ENCODE measurements at places on chromosomes 7 and 10.

DNA sequence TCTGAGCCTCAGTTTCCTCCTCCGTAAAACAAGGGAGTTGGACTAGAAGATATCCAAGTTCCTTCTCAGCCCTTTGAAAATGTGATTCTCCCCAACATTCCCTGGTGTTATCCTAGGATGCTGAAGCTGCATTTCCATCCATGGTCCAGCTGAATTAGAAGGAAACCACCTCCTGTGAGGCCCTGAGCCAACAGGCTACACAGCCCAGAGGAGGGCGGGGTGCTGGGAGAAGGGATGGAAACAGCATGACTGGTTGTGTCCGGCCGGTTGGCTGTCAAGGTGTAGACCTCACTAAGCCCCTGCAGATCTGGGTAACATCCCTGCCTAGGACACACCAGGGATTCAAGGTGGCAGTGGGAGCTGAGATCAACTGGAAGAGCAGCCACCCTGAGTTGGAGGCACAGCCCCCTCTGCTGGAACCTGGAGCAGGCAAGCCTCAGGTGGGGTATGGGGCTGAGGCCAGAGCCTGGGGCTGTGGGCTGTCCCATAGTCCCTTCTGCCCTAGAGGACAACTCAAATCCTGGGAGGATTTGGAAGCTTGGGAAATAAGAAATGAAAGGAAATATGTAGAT lies 72.0 kb downstream of the PAX2 start:
- no peak for DNase-seq

- no peak for DNase-seq
Observed at GRCh38 chr10:14111208-14111607, 219.5 kb downstream of the FRMD4A start.

- DNase-seq = peak; percentile 53
Observed at GRCh38 chr7:42269161-42269560, 32.2 kb upstream of the GLI3 start.

- no peak for DNase-seq
Observed at GRCh38 chr10:10579709-10580108, 438.0 kb upstream of the CELF2 start.

GRCh38 chr7:24580283-24580946 lies 7.2 kb downstream of the PALS2 start:
- no peak for DNase-seq

DNA sequence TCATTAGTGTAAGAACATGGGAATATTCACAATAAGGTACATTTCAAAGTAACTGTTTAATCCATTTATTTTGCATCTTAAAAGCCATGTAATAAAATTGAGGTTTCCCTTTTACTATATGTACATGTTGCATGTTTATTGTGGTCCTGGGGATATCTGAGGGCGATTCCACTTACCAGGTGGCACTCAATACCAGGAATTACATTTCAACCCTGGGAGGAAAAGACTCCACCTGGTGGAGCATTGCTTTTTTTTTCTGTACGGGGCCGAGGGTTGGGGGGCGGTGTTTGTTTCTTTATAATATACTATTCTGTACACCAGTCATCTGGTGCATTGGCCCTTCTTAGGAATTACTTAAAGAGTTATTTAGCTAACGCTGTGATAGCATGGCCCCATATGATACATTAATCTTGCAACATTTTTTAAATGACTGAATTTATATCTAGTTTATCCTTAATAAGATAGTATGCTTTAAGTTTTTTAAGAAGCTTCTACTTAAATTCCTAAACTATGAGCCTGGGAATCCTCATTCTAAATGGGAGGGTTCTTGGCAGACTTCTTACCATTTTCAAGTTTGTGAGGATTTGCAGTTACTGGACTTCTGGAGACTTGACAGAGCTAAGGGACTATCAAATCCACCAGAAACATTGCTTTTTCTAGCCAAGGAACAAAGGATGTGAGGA lies 7.2 kb upstream of the HGF start:
- DNase-seq = no peak

DNA sequence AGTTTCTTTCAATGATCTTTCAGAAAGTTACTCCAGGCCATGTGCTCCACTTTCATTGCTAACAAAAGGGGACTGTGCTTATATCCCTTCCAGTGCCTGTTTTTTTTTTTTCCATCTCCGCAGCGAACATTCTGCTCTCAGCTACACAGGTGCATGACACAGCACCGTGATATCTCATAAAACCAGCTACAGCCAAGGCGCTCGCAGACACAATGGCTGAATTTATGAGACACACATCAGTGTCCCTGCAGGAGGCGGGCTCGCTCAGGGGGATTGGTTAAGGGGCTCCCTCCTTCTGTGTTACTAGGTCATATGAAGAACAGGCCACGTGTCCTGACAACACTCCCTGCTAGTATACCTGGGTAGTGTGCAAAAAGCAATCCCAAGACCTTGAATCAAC lies 245.5 kb downstream of the SKAP2 start:
- DNase-seq = no peak

GRCh38 chr10:127407551-127407950 lies 141.6 kb upstream of the NPS start:
- no peak for DNase-seq

Measured in dermis blood vessel endothelial cell (primary cell).